ENCODE measurements at places on chromosomes 13 and 19.

- no peak for DNase-seq
These were observed 2.0 kb downstream of the ZFP36 start for GRCh38 chr19:39408392-39409207.

DNA sequence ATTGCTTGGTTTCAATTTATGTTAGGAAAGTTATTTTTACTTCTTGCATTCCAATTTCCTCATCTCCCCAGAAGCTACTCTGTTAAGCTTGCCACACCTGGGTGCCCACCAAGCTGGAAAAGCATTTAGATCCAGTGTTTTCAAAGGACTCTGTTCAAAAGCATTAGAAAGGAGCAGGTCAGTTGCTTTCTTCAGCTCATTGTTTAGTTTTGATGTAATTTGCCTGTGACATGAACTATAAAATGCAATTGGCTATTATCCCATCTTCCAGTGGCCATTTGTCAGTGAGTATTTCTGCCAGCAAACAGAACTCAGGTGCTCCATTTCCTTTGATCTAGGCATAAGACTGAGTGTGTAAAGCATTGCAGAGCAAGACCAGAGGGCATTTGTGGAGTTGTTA is 46.7 kb upstream of the RNF113B start:
- DNase-seq: no peak

GRCh38 chr13:23074075-23074828 is 106.5 kb upstream of the SGCG start:
- DNase-seq: no peak

DNA sequence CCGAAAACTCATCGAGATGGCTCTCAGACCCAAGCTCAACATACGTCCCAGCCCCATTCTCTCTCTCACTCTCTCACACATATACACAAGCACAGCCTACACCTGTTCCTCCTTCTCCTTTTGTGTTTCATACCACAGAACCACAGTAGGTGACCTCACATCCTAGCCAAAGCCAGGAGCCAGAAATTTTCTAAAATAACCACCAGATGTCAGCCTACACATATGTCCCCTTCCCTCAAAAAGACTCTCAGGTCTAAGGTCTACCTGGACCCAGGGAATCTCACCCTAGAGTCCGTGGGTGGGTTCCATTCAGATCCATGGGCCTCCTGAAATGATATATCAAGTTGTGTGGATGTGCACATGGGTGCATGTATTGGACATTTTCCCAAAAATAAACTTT is 104.2 kb upstream of the IPO5 start:
- peak; percentile 19 for DNase-seq

DNA sequence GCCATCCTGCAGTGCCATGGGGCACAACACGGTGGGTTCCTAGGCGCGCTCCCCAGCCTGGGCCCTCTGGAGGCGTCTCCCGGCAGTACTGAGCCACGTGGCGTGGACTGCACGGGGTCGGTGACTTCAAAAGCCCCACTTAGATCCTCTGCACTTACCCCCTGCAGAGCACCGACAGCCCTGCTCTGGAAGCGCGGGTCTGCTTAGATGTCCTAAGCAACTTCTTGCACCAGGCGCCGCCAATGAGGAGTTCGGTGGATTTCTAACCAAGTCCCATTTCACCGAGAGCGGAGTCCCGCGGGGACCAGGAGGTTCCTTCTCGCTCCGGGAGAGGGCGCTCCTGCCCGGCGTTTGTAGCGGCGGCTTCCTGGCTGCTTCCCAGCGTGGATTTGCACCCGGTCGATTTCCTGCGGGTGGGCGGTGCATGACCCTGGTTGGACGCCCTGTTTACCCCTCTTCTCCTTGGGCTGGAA is 25.2 kb upstream of the ZNF845 start:
- DNase-seq: no peak

DNA sequence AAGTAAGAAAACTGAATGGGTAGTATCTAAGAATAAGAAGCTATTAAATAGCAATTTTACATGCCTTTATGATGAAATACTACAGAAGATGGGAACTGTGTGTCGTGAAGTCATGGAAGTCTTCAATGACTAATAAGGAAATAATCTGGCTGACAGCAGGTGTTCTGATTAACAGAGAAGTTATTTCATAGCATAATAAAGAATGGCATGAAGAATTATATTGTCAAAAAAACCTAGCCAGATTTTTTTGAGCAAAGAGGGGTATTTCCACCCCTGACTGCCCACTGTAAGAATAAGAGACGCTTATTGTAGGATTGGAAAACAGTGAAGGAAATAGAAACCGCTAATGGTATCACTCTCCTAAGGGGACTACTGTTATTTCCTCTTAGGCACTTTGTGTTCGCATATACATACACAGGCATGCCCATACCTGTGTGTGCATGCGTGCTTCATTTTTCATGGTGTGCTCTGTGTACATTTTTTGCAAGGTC is 318.8 kb downstream of the SHISA2 start:
- no peak for DNase-seq

GRCh38 chr19:30482956-30483355 is 110.8 kb downstream of the ZNF536 start:
- no peak for DNase-seq

DNA sequence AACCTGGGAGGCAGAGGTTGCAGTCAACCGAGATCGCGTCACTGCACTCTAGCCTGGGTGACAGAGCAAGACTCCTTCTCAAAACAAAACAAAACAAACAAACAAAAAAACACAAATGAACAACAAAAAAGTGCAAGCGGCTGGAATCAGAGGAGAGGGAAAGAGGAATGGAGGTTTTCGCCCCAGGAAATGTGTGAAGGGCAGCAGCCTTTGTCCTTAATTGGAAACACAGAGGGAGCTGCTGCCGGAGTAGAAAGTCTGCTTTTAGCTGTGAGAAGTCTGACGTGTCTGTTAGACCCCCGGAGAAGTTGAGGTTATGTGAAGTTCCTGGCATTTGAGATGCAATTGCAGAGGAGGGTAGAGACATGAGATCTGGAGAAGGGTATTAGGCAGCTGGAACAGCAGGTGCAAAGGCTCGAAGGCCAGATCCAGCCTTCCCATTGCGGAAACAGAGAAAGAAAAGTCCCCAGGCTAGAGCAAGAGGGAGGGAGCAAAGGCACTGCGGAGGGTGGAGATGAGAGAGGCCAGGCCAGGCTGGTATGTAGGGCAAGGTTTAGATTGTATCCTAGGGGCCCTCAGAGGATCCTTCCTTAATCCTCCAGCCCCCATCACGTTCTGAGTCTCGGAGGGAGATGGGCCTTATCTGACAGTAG is 473 bp downstream of the TMIGD2 start:
- no peak for DNase-seq

Measured in GM13977 (cell line).